ENCODE measurements at places on chromosomes 2 and 18.
A peak's percentile ranks its signal among the peaks of the same experiment; 100 is the strongest.

GRCh38 chr2:44112096-44112495, 56.6 kb upstream of the PPM1B start:
- no peak for DNase-seq

DNA sequence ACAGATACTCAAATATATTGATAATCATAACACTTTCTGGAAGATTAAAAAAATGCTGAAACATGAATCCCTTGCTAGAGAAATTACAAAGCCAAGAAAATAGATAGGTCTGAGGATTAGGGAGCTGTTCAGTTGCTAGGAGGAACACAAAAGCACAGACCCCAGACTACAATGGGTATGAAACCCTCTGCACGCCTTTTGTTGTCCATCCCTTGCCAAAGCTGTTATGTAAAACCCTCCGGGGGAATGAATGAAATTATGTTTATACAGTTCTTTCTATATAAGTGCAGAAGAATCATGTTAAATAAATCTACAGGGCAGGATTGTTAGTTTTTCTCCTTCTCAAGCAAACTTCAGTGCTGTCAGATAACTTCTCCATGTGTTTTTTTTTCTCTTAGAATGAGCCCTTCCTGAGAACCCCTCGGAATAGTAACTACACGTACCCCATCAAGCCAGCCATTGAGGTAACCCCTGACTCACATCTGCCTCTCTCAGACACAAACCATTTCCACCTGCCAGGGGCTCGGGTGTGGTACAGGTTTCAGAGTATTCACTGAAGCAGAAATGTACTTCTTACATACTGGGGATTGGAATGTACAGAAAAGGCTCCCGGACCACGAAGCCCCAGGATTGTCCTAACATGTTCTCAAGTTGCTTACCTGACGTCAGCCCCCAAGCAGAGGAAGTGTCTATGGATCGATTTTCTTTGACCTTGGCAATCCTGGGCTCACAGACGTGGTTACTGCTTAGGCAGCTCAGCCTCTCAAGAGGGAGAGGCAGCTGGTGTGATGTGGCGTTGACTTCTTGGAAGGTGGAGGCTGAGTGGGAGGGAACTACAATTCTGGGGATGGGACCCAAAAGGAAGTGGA, 118.0 kb downstream of the PLB1 start:
- no peak for DNase-seq

- no peak for DNase-seq
Measured at GRCh38 chr2:69145204-69145603, 132.2 kb downstream of the ANTXR1 start.

GRCh38 chr2:239081046-239081445, 233.2 kb downstream of the TWIST2 start:
- DNase-seq, result no peak

DNA sequence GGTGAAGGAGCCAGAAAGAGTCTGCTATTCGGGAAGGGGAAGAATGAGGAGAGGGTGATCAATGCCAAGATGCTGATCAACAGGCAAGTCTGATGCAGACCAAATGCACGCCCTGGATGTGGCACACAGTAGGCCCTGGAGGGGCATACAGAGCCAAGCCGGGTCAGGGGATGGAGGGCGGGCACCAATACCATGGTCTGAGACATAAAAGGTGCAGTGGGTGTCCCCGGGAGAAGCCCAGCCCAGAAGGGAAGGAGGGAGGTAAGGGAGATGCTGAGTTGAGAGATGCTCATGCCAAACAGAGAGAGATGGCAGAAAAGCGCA, 66.6 kb upstream of the ID2 start:
- DNase-seq, result no peak

DNA sequence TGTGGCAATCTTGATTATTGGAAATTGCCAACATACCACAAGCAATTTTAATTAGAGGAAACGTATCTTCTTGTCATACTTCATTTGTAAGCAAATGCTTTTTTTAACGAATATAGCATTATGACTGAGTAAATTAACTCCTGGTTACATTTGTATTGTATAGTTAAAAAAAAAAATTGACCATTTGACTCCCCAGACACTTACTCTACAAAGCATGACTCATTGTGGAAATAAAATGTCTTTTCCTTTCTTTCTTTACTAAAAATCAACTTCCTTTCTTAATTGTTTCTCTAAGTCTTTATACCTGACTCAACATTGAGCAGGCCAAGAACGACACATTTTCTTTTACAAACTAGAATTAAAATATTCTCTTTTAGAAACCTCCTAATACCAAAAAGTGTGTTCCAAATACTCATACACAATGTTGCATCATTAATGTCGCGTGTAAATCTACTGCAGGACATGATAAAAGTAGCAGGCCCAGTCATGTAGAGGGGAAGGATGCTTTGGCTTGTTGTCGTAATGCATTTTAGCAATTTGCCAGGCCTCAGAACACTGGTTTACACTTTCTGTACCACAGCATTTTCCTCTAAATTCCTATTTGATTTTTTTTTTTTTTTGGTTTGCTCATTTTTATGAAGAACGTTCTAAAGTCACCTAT, 349.6 kb upstream of the KCNH7 start:
- DNase-seq, result no peak

DNA sequence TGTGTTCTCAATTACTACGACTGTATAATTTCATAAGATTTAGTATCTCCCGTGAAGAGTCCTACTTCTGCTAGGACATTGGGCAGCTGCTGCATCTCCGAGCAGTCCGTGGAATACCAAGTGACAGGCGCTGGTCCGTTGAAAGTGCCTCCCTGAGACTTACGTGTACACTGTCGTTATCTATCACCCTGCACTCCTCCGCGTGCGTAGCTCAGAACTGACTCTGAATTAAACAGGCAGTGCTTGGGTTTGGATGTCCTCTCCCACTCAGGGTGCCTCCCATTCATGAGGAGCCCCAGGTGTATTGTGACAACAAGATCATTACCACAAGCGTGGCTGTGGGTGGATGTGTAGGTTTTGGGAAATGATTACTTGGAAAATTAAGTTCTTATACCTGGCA, 148.4 kb downstream of the SH3RF3 start:
- DNase-seq, result no peak

GRCh38 chr2:137523931-137524330, 440.3 kb upstream of the HNMT start:
- no peak for DNase-seq

DNA sequence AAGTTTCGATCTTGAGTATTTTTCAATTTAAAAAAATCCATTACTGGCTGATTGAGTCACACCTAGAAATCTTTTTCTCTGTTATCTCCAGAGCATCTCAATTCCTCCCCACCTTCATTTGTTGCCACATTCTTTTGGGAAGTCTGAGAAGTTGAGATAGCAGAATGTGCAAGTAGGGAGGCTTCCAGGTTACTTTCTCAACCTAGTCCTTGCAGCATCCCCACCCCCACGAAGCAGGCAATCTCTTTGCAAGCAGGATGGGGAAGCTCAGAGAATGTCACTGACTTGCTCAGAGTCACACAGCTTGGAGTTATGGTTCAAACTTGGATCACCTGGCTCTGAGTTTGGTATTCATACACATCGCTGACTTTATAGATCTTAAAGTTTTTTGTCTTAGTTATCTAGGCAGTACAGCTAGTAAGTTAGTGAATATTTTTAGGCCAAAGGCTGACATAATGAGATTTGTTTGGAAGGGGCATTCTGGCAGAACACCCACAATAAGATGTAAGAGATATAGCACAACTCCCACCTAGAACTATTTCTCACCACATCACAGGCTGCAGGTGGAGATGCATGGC, 25.9 kb upstream of the LCLAT1 start:
- DNase-seq, result no peak

GRCh38 chr2:45836740-45837139, 185.3 kb downstream of the PRKCE start:
- DNase-seq, result peak; percentile 38

GRCh38 chr2:145088756-145089155, 568.8 kb upstream of the ZEB2 start:
- DNase-seq, result no peak

GRCh38 chr2:7860693-7861092, 821.2 kb upstream of the ID2 start:
- no peak for DNase-seq

- no peak for DNase-seq
Measured at GRCh38 chr18:34795070-34795732, 85.1 kb downstream of the DTNA start.

DNA sequence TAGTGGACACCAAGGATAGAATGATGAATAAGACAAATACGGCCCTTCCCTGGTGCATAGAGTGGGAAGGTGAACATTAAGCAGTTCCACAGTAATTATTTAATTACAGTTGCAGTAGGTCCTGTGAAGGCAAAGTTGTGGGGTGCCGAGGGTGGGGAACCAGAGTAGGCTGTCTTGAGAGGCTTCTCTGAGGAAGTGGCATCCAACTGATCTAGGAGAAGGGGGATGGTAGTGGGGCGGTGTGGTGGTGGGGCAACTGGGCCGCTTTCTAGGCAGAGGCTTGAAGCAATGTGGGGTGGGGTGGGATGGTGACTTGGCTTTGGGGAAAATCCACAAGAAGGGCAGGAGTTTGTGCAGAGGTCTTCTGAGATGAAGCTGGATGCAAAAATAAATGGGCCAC, 11.7 kb downstream of the ACSL3 start:
- DNase-seq, result no peak

- no peak for DNase-seq
Measured at GRCh38 chr2:176613323-176613987, 344.2 kb downstream of the MTX2 start.

- peak; percentile 60 for DNase-seq
Measured at GRCh38 chr2:98134172-98135005, 47.4 kb downstream of the VWA3B start.

DNA sequence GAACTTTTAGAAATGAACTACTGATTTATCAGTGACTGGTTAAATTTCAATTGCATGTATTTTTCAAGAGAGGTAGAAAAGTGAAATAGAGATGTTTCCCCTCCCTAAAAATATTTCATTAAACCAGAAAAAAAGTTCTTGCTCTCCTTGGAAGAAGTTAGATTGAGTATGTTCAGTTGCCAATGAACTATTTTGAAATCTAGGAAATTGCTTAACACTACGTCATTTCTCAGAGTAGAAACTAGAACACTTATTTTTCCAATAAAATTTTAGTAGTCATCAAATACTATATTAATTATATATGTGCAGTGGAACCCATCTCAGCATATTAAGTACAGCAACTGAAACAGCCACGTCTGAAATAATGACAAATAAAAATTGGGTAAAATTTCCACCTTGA, 51.8 kb upstream of the STAT1 start:
- no peak for DNase-seq

- no peak for DNase-seq
Measured at GRCh38 chr18:23982155-23983079, 32.1 kb upstream of the TTC39C start.

DNA sequence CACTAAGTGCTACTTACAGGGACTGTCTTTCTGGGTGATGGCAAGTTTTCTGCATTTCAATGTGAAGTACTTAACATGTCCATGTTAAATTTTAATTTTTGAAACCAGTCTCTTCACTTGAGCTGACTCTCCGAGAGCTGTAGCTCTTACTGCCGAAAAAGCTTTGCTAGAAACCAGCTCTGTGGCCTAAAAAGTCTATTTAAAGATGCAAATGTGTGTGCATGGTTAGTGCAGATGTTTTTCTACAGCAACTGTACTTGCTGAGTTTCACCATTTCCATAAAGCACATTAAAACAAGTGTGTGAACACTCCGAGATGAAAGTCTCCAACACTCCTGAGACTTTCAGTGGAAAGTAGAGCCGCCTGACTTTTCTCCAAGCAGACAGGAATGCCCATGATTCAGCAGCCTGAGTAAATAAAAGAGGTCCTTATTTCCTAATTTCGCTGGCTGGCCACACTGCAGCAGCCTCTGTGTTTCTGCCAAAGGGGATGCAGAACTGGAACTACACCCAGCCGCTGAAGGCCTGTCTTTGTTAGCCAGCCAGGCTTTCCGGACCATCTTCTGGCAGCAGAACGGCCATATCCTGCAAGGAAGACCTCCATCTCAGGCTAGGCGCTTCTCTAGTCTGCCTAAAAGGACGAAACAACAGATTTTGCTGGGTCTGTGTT, 121.2 kb downstream of the ZNF521 start:
- no peak for DNase-seq

GRCh38 chr18:50619861-50620275, 60.0 kb downstream of the MAPK4 start:
- no peak for DNase-seq

GRCh38 chr2:96427917-96428316, 77.2 kb downstream of the NEURL3 start:
- DNase-seq, result no peak

GRCh38 chr18:404061-404636, 96.4 kb downstream of the COLEC12 start:
- no peak for DNase-seq

- no peak for DNase-seq
Measured at GRCh38 chr2:131535526-131535925, 7.8 kb downstream of the CCDC74A start.

DNA sequence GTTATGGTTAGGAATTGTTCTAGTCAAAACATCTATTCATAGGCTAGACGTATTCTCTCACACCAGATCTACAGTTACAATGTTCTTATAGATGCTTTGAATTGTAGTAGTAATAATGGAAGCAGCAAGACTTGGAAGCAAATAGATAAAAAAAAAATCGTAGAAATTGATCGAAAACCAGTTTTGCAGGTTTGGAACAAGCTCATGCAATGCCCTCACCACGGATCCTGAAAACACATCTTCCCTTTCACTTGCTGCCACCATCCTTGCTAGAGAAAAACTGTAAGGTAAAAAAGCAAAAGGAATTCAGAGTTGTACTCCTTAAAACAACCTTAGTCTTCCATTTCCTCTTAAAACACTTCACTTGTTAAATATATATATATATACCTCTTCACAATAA, 4.4 kb downstream of the SULT1C4 start:
- DNase-seq, result no peak
